NB4 (cell line): ENCODE measurements at places on chromosomes 7 and 10.

- no peak for DNase-seq
Observed at GRCh38 chr7:70571961-70572360, 560.0 kb upstream of the GALNT17 start.

- DNase-seq: no peak
Observed at GRCh38 chr7:44484482-44485313, 5.8 kb downstream of the NUDCD3 start.

DNA sequence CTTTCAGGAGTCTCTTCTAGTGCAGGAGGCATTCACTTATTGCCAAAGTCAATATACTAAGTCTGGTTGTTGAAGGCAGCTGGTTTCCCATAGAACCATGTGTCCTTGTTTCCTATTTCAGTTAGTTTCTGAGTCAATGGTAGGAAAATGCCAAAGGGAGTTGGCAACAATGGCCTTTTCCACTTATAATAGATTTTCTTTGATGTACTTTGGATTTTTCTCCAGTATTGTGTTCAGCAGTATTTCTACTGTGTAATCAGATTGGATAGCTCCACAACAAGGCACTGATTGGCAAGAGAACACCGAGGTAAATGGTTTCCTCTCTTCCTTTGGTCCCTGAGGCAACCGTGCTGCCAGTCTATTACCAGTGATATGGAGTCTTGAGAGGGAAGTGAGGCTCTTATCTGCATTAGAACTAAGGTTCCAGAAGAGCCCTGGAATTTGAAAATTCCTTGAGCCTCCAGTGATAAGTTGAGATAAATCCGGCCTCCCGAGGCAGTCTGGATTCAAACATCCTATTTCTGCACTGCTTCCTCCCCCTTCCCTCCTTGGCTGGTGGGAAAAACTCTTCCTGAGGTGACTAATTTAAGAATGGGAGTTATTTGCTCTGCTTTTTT lies 7.9 kb upstream of the SEPTIN7 start:
- no peak for DNase-seq

GRCh38 chr7:110650328-110650727 lies 440.6 kb upstream of the LRRN3 start:
- no peak for DNase-seq

DNA sequence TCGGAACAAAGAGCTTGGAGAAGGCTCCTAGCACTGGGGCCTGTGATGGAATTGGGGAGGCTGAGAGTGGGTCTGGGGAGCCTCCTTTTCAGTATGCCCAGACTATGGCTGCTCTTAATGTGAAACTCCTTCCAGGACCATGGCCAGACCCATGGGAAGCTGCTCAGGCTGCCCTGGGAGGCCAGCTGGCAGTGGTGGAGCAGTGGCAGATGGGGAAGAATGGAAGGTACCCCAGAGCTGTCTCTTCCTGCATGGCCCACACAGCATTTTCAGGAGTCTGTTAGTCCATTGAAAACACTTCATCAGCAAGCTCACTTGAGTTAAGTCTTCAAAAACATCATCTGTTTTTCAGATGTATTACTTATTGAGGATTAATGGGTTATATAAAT lies 18.5 kb downstream of the NACAD start:
- no peak for DNase-seq

DNA sequence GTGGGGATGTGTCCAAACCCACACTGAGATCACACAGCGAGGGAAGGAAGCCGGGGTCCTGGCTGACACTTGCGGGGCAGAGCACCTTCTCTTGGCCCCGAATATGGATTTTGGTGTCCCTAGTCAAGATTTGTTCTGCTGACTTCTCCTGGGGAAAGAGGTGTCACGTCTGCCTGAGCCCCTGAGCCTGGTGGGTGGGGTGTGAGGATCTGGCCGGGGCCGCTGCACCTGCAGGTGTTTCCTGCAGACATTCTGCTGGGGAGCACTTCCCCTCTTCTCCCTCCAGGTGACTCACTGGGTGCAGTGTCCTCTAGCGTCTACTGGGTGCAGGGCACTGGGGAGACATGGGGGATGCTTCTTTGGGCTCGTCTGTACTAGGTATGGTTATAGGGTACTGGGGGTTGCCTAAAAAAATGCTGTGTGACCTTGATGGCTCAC lies 99.2 kb downstream of the GRK5 start:
- DNase-seq: peak; percentile 81

DNA sequence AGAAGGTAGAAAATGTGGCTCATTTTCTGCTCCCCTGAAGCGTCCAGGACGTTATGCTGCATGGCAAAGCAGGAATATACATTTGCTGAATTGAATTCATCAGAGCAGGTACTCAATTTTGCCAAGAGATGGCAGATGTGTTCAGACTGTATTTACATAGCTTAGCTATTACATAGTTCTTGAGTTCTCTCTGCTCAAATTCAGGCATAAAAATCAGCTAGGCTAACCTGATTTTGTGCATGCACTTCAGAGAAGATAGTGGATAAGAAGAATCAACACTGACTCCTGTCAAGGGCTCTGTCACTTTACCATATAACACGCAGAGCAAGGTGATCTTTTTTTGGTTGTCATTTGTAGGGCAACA lies 209.2 kb upstream of the FAM3C start:
- no peak for DNase-seq
